ENCODE measurements at places on chromosomes 7 and 10.

- no peak for DNase-seq
Observed at GRCh38 chr7:77619314-77619713, 76.9 kb upstream of the RSBN1L start.

GRCh38 chr10:132945894-132946255 is 3.5 kb upstream of the CFAP46 start:
- no peak for DNase-seq

DNA sequence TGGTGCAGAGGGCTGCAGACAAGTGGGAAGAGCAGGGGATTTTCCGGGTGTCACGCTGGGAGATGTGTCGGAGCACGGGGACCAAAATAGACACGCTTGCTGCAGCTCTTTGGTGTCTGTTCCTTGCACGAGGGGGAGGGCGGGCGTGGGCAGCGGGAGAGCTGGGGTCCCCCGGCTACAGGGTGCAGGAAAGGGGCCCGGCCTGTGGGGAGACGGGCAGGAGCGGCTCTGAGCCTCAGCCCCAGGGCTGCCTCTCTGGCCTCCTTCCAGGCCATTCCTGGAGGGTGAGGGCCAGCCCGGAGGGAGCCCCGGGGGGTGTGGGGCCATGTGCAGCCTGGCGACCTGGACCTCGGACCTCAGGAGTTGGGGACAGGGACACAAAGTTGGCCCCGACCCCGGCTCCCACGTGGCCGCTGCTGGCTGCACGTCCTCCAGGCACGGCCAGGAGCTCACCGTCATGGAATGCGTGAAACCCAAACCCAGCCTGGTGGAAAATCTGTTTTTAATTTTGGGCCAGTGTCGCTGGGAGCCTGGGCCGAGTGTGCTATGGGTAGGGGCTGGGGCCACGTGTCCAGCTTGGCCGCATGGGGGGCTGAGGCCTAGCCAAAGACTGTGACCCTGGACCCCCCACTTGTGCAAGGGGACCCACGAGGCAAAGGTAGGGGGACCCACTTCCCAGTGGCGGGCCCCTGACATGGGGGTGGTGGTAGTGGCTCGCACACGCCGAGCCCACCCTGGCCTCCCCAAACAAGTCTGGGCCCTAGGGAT is 6.6 kb downstream of the TTYH3 start:
- DNase-seq: no peak

DNA sequence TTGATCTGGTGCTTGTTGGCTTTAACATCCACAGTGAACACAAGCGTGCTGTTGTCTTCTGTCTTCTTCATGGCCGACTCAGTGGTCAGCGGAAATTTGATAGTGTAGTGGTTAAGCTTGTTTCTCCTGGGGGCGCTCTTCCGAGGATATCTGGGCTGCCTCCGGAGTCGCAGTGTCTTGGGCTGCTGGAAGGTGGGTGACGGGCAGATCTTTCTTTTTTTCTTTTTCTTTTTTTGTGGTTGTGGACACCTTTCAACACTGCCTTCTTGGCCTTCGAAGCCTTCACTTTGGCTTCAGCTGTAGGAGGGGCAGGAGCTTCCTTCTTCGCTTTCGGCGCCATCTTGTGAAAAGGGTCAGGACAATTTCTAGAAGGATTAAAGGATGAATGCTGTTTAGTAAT is 23.8 kb upstream of the RPA3 start:
- DNase-seq: no peak

GRCh38 chr10:33055625-33056024 is 97.6 kb upstream of the ITGB1 start:
- DNase-seq: no peak

DNA sequence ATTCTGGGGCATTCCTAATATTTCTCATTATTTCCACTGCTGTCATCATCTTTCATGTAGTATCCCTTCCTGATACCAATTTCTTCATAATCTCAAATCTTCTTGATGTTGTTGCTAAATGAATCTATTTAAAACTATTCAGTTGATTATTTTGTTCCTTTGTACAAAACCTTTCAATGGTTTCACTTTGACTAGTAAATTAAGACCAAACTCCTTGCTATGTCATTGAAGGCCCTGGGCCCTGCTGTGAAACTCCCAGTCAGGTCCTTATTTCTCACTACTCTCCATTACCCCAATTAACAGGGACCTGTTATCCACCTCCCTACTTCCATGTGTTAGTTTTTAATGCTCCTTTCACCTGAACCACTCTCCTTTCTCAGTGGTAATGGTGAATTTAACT is 97.0 kb downstream of the CTTNBP2 start:
- DNase-seq: no peak

- DNase-seq: no peak
Observed at GRCh38 chr10:59303018-59303417, 59.3 kb downstream of the FAM13C start.

DNA sequence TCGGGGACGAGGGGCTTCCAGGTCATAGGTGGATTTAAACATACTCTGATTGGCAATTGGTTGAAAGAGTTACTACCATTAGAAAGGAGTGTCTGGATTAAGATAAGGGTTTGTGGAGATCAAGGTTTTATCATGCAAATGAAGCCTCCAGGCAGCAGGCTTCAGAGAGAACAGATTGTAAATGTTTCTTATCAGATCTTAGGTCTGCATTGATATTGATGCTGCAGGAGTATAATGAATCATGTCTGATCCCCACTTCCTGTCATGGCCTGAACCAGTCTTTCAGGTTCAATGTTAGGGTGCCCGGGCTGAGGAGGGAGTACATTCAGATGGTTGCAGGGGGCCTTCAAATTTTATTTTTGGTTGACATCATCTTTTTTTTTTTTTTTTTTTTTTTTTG is 51.4 kb downstream of the SH3PXD2A start:
- no peak for DNase-seq

DNA sequence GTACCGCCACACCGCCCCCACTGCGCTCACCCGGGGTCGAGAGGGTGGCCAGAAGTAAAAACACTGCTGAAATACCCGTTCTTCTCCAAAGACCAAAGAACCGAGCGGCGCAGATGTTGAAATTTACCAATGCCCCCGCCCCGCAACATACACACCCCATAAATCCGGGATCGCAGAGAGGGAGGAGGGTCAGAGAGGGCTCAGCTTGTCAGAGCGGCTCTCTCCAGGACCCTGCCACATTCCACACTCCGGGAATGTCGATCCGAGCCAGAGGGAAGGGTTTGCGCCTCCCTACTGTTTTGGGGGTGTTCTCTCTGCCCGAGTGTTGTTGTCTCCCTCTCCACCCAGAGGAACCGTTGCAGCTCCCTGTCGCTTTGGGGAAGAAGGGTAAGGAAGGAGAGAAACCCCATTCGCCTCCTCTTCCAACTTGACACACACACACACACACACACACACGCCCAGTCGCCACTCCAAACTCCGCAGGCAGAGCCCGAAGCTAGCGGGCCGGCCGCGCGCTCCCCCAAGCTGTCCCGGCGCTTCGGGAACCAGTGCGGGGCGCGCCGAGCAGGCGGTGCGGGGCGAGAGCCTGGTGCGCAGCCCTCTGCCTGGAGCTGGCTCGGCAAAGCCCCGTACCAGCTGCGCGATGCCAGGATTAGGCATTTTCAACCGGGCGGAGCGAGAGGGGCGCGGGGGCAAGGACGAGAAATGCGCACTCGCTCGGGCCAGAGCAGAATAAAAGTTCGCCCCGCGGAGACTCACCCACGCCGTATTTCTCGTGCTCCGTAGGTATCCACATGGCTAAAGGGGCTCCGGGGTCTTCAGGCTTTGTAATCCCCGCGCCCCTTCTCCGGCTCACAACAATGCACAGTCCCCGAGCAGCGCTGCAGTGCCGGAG is 609 bp downstream of the DOCK4 start:
- DNase-seq: no peak

DNA sequence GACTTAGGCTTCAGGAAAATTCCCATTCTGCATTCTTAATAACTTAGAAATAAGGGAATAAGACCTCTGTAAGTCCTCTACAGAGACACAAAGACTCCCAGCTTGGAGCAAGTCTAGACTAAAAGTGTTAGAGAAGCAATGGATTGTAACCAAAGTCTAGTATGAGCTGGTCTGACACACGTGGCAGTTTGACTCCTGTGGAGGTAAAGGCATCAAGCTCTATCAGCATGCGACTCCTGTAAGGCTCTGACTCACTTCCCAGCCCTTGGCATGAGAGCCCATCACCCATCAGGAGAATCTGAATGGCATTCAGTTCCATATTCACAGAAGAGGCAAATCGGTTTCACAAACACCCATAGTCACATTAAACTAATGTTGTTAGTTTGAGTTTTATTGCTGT is 4.4 kb upstream of the VSTM4 start:
- DNase-seq: no peak

DNA sequence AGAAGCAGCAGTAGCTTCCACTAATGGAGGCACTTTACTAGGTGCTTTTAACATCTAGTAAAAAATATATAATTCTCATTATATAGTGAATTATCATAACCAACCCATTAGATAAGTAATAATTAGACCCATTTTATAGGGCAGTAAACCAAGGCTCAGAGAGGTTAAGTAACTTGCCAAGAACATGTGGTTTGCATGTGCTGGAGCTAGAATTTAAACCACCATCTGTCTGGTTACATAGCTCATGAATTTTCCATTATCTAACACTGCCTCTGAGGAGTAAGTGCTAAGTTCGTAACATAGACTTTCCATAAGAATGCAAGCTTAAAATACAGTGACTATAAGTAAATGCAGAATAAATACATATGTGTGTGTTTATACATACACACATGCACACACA is 41.9 kb downstream of the CREB3L2 start:
- DNase-seq: no peak

DNA sequence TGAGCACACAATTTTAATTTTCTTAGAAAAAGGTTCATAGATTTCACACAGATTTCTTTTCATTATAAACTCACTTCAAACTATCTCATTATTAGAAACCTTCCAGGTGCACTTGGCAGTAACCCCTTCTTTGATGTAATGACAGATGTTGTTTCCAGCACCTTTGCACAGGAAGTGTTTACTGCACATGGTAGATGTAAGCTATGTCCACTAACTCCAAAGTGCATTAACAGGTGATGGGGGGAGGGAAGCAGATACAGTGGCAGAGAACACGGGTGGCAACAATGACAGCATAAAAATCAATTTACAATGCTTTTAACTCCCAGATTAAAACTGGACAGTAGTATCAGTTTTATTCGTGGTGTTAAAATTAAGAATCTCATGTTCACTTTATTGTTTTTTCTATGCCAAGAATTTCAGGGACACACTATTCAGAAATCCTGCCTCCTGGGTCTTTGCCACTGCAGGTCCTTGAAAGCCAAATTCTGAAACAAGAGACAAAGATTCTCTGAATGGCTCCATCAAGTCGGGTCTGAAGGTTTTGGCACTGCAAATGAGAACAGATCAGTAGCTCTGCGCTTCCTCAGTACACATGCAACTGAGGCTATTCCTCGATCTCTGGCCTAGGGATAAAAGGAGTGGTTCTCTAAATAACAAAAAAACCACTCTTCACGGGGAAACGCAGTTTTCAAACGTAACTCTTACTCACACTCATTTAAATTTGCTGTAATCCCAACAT is 187.7 kb downstream of the JAZF1 start:
- no peak for DNase-seq

DNA sequence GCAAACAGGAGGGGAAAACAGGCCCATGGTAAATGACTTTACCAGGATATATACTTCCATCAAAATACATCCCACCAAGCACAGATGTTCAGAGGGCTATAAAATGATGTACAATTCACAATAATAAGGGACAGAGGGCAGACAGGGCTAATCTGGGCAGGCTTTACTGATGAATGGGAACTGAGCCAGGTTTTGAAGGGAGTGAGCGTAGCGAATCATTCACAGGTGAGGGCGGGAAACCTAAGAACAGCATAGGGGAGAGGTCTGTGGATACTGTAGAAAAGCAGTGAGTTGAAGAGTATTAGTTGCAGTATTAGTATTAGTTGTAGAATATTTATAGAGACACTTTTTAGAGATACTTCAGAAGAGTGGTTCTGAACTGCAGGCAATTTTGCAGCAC is 180.8 kb downstream of the JAZF1 start:
- DNase-seq: no peak

- no peak for DNase-seq
Observed at GRCh38 chr7:42351316-42351935, 114.4 kb upstream of the GLI3 start.

DNA sequence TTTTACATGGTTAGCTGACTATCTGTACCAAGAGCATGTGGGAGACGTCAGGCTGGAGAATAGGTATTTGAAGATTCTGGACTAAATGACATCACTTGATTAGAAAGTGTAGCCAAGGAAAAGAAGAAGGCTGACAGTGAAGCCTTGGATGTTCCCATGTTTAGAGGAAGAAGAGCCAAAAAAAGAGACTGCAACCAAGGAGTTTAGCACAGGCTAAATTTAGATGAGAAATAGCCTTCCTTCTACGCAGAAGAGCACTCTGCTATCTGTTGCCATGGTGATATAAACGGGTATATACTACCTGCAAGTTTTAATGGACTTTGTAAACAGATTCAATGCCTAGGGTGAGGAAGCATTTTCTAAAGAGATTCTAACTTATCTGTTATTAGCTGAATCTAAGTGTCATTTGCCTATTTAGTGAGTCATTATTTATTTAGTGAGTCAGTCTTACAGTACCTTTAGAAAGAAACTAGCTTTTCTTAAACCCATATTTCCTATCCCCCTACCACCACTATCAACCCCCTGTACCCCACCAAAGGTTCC is 69.8 kb downstream of the CDK6 start:
- DNase-seq: no peak

- no peak for DNase-seq
Observed at GRCh38 chr7:30469303-30469702, 9.3 kb downstream of the NOD1 start.

DNA sequence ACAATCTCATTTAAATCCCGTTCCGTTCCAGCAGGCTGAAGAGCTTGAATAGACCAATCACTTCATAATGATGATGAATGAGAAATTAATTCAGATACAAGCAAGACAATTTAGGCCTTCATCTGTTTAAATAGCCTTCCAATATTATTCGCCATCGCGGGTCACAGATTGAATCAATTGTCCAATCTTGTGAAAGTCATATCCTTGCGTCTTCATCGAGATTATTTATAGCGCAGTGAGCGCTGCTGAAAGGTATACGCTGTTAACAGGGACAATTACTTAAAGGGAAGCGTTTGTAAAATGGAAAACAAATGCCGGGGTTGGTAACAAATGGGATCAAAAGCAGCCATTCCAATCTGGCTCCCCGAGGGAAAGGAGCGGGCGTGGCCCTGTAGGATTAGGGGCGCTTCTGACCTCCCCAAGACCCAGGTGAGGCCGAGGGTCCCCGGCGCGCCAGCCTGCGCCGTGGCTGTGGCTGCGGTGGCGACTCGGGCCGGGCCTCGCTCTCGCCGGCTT is 8.6 kb downstream of the EVX1 start:
- DNase-seq: no peak

- DNase-seq: no peak
Observed at GRCh38 chr7:70523989-70524351, 608.0 kb upstream of the GALNT17 start.

GRCh38 chr7:141785706-141786552 is 4.1 kb upstream of the TAS2R5 start:
- DNase-seq: no peak

GRCh38 chr7:131364767-131365344 is 37.2 kb downstream of the MKLN1 start:
- DNase-seq: no peak
